ENCODE measurements at places on chromosomes 2 and 18. TPM values are rescaled to one million over a fixed set of nuclear protein-coding genes. Genes with fewer than 3 reads are reported as not detected.

GLI2 gene
- polyA plus RNA-seq, result 34.8 TPM

CRACDL gene
- polyA plus RNA-seq, result 1.5 TPM

DNA sequence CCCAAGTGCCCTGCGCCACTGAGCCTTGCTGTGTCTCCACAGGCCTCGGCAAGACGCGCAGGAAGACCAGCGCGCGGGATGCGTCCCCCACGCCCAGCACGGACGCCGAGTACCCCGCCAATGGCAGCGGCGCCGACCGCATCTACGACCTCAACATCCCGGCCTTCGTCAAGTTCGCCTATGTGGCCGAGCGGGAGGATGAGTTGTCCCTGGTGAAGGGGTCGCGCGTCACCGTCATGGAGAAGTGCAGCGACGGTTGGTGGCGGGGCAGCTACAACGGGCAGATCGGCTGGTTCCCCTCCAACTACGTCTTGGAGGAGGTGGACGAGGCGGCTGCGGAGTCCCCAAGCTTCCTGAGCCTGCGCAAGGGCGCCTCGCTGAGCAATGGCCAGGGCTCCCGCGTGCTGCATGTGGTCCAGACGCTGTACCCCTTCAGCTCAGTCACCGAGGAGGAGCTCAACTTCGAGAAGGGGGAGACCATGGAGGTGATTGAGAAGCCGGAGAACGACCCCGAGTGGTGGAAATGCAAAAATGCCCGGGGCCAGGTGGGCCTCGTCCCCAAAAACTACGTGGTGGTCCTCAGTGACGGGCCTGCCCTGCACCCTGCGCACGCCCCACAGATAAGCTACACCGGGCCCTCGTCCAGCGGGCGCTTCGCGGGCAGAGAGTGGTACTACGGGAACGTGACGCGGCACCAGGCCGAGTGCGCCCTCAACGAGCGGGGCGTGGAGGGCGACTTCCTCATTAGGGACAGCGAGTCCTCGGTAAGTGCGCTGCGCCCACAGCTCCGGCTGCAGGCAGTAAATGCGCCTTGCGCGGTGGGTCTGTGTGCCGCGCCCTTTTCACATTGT, 136.8 kb downstream of the NCK2 start:
- no peak for DNase-seq

DNA sequence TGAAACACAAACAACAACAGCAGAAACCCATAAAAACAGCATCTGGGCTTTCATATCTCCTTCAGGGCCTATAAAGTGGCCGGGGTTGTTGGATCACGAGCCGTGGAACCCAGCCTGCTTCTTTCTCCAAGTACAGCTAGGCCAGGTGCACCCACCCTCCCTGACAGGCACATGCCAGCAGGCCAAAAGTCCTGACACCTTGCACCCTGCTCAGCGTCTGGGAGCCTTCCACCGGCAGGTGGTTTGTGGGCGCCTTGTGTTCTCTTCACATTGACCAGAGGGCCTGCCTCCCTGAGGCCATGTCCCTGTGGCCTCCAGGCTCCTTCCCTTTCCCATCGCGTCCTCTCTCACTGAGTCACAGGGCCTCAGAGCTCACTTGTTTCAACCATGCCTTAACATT, 271.6 kb downstream of the ZNF516 start:
- no peak for DNase-seq

DNA sequence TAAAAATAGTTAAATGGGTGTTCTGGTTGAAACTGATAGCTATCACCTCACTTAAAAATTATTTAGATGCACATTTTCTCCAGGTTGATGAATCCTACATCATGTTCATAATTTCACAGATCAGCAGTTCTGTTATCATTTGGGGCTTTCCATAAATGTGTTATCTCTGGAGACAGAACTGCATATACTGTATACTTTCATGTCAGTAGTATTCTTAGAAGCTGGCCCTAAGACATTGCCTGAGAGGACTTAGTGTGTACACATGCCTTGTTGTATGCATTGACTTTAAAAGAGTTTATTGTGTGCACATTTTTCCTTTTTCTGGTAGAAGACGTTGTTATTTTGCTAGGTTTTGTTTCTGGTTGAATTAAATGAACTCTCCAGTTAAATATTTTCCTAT, 41.0 kb downstream of the PIK3C3 start:
- no peak for DNase-seq

BMP10 gene
- polyA plus RNA-seq, result not detected

GRCh38 chr2:8575834-8576423, 105.9 kb upstream of the ID2 start:
- DNase-seq, result no peak

DNA sequence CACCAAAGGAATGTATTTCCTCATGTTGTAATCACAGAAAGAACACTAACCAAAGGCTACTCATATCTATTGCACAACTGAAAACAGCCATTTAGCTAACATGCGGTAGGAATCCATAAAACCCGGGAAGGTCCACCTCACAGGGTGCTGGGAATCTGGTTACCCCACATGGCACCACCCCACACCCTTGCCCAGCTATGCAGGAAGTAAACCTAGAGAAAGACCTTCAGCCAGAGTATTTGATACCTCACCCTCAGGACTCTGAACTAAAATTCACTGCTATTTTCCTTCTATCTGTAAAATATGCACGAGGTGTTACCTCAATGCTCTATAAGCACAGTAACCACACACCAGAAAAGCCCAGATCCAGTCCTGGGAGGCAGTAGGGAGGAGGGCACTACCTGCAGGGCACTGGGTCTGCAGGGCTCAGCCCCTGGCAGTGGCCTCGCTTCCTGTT, 45.8 kb downstream of the PTPN2 start:
- DNase-seq, result no peak

DNA sequence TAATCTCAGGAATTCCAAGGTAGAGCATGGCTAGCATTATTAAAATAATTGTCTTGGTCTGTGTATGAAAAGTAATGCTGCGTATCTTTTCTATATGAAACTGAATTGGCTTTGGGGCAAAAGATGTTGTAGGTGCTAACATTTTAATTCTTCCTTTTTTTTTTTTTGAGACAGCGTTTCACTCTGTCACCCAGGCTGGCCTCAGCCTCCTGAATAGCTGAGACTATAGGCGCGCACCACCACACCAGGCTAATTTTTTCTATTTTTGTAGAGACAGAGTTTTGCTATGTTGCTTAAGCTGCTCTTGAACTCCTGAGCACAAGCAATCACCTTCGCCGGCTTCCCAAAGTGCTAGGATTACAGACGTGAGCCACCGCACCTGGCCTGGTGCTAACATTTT, 172.6 kb upstream of the STON1 start:
- no peak for DNase-seq

XIRP2 gene
- 0.15 TPM for polyA plus RNA-seq
